ENCODE measurements at places on chromosomes 4 and X.

DNA sequence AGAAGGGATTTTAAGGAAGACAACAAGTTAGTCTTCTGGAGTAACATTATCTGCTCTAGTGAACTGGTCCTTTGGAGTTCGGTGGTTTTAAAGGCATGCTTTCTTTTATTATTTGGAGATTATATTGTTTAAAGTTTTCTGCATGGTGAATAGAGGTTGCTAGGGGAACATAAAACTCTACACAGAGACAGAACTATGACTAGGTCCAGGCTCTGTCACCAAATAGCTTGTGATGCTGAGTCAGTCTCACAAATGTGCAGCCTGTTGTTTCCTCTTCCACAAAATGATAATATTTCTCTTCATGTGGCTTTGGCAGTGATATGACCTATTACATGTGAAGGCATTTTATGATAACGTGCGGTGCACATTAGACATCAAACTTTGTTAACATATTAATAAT lies 132.6 kb downstream of the PACRGL start:
- DNase-seq: no peak

GRCh38 chr4:168787801-168788595 lies 222.1 kb downstream of the CBR4 start:
- no peak for DNase-seq

DNA sequence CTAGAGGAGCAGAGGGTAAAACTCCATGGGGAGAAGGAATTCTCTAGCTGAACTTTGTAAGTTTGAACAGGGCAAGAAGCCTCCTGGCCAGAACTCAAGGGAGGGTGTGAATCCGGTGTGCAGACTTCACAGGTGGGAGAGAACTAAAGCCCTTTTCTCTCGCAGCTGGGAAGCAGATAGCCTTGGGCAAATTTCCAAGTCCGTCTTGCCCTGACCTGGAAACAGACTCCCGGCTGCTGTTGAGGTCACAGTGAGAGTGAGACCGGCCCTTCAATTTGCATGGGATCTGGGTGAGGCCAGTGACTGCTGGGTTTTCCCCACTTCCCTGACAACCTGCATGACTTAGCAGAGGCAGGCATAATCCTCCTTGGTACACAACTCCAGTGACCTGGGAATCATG lies 94.5 kb upstream of the ZNF827 start:
- DNase-seq: no peak

GRCh38 chr4:167616476-167616875 lies 382.2 kb upstream of the SPOCK3 start:
- no peak for DNase-seq

- no peak for DNase-seq
Measured at GRCh38 chrX:101391831-101392230, 1.0 kb downstream of the RPL36A start.

GRCh38 chr4:85658766-85659439 lies 184.0 kb downstream of the ARHGAP24 start:
- no peak for DNase-seq

DNA sequence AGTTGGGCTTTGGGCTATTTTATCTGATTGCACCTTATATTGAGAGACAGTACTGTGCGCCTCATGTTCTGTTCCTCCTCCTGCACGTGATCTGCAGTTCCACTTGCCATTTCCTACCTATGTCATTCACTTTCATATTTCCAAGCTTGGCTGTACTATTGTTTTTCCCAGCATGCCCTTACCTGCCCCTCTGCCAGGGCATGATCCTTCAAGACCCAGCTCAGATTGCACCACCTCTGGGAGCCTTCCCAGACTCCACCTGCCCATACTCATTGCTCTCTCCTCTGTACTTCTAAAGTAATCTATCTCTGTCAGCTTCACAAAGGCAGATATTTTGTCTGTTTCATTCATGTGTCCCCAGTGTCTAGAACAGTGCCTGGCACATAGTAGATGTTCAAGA lies 11.6 kb downstream of the SLC25A5 start:
- DNase-seq: no peak

DNA sequence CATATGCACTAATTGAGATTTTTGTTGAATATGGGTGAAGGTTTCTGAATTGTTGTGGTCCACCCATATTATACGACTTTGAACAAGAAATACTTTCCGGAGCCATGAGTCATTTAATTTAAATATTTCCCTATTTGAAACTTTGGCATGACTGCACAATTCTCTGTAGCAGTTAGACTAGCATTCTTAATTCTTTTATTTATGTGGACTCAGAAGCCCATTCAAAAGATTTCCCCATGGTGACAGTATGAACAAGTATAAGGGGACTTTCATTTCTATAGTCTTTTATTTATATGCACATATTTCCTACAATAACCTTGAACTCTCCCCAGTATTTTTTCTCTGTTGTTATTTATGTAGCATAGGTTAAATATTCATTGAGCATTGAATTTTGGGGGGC lies 72.6 kb downstream of the DTHD1 start:
- no peak for DNase-seq

DNA sequence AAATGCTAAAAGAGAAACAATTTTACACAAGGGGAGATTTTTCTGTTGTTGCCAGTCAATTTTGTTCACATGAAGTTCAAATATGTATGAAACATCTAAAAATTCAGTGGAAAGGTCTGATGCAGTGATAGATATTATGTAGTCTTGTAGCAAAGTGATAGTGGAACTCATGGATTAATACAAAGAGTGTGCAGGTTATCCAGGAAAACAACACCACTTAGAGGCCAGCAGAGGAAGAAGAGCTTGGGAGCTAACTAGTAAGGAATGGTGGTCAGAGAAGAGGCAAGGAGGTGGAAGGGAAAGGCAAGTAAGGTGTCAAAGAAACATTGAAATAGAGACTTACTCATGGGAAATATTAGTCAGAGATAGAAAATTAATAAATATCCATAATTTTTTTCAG lies 395.6 kb downstream of the MAPK10 start:
- DNase-seq: no peak

- no peak for DNase-seq
Measured at GRCh38 chrX:100512471-100512870, 72.3 kb upstream of the TNMD start.

GRCh38 chrX:155682834-155683233 lies 70.1 kb upstream of the TMLHE start:
- DNase-seq: no peak

GRCh38 chr4:28248269-28248668 lies 1387.6 kb downstream of the STIM2 start:
- no peak for DNase-seq

DNA sequence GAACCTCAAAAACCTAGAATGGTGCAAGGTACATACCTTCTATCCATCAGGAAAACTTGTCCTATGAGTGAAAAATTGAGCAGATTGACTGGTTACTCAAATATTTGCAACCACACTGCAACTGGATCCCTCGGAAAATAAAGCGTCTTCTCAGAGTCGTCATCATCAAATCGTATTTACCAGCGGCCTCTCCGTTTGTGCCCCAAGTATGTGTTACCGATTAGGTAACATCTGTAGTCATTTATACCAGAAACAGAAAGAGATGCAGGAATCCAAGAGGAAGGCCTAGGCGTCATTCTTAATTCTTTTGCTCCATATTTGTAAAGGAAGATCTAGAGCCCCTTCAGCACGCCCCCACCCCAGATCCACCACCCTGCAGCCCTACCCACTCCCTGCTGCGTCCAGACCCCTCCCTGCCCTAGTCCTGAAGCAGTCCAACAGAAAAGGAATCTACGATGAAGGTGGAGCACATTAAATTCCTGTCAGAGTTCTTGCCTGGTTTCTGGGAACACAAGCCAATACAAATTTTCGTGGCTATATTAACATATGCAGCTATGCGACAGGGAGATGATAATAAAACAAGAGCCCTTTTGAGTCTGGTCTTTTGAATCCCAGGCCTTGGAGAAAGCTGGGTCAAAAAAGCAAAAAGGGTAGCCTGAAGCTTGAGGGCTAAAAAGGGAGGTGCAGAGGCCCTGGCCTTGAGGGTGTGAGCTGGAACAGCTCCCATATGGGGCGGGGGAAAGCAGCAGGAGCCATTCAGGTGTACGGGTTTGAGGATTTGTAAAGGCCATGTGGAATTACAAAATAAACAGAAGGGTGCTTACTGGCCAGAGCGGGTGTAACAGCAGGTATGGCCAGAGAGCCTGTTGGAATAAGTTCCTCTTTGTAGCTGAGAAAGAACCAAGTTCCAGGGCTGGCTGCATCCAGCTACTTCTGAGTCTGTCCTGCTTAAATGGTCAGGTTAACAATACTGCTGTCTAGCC lies 77.0 kb downstream of the ZNF827 start:
- DNase-seq: no peak

DNA sequence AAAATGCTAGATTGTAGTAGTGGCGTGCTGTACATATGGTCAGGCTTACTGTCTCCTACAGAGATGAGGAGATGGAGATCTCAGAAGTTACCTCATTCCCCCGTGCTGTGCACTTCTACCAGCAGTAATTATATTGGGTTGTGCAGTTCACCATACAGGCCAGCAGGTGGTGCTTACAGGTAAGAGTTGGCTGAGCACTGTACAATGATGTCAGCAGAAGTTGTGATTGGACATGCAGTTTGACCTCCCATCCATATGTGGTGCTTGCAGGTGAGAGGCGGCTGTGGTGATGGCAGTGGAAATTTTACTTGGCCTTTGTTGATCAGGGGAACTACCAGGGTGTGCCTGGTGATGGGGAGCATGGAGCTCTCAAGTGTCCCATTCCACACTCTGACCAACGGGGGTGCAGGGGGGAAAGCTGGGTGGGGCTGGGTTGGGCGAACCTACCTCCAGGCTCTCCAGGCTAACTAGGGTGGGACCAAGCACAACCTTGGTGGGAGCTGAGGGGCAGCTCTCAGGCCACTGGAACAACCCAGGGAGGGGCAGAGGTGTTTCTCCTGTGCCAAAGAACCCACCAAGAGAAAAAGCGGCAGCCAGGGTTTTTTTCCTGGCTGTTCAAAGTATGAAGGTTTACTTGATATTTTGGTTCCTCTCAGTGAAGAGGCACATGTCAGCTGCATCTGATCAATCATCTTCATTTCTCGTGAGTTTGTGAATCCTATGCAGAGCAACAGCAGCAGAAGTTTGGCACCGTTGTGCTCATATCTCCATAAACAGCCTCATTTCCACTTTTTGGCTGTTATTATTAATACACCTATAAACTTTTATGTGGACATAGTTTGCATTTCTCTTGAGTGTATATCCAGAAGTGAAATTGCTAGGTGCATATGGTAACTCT lies 73.8 kb upstream of the FREM3 start:
- no peak for DNase-seq

DNA sequence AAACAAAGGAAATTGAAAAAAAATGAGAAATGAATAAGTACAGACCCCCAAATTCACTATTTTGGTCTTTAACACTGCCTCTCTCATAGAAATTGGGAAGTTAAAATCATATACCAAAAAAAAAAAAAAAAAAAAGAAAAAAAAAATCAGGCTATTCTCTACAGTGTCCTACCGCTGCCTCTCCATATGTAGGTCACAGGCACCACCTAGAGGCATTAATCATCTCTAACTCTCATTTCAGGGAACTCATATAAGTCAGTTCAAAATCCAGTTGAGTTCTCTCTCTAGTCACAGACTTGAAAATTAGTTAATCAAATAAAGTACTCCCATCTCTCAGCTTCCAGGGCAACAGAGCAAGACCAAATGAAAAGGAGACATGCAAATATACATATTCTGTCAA lies 47.9 kb downstream of the COX18 start:
- DNase-seq: no peak

DNA sequence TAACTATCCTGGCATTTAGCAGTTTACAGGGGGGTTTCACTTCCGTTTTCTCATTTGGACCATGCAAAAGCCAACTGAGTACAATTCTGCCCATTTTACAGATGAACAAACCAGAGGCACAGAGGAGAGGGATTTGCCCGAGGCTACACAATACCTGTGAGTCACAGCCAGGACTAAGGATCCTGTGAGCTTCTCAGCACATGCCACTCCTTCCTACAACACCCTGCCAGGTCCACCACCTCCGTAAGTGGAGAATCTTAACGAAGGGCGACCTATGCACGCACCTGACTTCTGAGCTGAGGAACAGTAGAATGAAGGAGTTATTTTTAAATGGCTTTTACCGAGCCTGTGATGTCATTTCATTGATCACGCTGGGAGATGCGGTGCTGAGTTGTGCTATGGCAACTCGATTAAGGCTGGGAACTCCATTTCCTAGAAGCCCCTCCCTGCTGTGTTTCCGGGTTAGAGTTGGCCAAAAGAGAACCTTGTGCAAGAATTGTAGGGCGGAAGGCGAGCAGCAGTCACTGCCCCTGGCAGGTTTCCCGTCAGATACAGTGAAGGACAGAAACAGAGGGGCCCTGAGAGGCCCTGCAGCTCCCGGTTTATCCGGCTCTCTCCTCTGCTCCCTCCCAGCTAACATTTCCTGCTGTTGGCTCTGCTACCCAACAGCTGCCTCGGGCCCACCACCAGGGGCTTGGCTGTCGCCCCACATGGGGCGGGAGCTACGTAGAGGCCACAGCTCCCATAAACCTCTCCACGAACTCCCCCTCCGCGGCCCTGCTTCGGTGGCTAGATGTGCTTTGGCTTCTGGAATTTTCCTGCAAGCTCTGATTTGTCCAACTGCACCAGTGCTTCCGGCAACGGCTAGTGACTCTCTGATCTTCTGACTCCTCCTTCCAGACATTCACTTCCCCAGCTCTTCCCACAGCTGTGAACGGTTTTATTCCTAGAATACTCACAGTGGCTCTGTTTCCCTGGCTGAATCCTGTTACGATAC lies 75.1 kb upstream of the USP9X start:
- peak; percentile 50 for DNase-seq

Measured in thoracic aorta (tissue), 2 donors.